ENCODE measurements at places on chromosomes 1 and 21.

DNA sequence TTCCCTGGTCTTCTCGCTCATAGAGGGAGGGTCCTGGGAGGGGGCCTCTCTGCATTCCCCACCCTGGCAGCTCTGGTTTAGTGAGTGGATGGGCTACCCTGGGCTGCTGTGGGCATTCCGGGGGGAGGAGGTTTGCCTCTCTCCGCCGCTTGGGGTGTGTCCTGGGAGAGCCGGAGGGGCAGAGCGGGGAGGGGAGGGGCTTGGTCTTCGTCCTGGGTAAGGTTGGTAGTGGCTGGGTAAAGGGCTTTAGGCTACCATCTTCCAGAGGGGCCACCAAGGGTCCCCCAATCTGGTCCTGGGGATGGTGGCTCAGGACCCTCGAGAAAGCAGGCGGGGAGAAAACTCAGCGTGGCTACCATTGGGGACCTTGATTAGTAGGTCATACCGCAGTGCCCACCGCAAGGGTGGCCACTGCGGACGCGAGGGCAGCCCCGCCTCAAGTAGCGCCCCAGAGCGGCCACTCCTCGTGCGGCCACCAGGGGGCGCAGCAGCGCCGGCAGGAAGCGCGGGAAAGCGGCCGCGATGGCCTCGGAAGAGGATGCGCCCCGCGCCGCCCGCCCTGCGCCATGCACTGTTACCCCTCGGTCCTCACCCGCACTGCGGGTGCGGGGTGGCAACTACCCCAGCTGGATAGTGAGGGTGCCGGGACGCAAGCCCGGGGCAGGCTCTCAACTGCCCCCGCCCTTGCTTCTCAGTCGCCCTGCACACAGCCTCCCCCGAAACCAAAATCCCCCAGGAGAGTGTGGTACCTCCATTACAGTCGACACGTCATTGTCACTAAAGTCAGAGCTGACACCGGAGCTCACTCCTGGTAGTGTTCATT lies 44.1 kb upstream of the SLC25A33 start:
- DNase-seq: peak; percentile 60

- no peak for DNase-seq
These were observed 82.2 kb downstream of the FMN2 start for GRCh38 chr1:240173836-240174235.

GRCh38 chr1:81606656-81607055 lies 194.1 kb upstream of the ADGRL2 start:
- DNase-seq: no peak

- no peak for DNase-seq
These were observed 9.3 kb upstream of the MARCKSL1 start for GRCh38 chr1:32345289-32345827.

DNA sequence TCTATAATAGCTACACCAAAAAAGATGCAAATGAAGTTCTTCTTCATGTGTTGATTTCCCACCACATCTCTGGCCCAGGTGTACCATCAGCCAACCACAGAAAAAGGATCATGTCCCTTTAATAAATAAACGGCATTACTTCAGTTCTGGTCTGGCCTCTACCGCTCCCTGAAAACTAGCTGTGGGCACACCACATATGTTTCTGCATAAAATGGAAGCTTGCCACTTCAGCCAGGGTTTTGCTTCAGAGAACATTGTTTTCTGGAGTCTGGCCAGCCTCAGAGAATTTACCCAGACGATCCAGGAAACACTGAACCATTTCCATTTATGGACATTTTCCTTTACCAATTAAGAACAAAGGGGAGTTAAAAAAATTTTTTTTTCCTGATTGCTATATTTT lies 5.8 kb upstream of the LAMC2 start:
- DNase-seq: no peak

- no peak for DNase-seq
These were observed 6.1 kb downstream of the GPR137B start for GRCh38 chr1:236148470-236148845.

DNA sequence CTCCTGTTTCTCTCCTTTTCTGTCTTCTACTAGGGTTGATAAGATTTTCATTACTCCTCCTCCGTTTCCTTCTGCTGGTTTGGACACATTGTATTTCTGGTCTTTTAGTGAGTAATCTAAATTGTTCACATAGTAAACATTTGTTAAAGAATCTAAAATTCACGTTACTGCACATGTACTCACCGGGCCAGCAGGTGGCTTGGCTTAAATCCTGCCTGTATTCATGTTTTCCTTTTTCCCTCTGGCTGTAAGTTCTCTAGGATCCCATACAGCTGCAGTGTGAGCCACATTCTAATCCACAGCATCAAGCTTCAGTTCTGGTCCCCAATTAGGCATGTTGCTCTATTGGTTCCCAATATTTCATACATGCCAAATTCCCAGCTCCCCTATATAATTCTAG lies 958.3 kb downstream of the ADGRL2 start:
- no peak for DNase-seq

GRCh38 chr1:226983247-226983991 lies 43.3 kb downstream of the COQ8A start:
- no peak for DNase-seq

GRCh38 chr1:162213281-162213912 lies 143.9 kb downstream of the NOS1AP start:
- no peak for DNase-seq

GRCh38 chr1:61370177-61370912 lies 288.0 kb downstream of the NFIA start:
- DNase-seq: no peak

DNA sequence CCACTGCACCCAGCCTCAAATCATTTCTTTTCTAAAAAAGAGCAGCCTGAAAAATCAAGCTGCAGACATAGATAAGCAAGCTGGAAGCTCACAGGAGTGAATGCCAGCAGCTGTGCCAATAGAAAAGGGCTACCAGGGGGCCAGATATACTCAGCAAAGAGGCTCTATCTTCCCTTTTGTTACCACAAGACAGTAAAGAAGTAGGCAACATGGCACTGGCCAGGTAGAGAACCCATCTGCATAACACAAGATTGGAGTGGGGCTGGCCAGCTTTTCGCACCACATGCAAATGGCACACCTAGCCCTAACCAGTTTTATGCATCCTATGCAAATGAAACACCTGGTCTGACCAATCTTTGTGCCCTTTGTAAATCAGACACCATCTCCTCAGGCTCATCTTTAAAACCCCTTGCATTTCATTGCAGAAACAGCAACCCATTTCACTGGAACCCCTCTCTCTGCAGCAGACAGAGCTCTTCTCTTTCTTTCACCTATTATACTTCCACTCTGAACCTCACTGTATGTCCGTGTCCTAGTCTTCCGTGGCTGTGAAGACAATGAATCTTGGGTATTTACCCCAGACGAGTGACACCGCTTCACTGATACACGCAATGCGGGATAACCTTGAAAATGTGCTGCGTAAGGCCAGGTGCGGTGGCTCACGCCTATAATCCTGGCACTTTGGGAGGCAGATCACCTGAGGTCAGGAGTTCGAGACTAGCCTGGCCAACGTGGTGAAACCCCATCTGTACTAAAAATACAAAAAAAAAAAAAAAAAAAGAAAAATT lies 15.1 kb downstream of the CASP9 start:
- DNase-seq: no peak

DNA sequence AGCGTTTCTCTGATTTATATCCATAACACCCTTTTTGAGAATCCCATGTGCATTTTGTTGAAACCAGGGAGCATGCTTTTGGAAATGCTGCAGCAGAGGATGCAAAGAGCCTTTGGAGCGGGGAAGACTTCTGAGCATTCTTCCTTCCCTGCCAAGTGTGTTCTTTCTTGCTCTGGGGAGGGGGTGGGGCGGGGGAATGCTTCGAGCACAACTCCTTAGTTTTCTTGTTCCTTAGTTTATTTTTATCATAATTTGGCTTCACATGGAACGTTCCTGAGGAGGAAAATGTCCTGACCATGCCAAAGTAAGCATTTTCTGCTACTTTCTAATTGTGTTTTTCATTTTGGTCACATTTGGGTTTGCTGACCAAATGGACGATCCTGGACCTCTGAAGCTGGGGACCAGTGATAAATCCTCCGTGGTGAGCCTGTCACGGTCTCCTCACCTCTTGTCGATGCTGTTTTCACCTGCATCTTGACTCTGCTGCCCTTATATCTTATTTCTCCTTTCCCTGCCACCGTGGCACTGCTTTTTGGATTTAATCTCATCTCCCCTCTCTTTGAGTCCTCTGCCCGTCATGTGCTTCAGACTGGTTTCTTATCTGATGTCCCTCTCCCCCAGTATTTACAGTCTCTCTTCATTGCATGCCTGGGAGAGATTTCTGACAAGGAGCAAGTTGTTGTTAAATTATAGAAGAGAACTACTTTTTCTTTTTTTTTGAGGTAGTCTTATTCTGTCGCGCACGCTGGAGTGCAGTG lies 2.4 kb downstream of the CTPS1 start:
- DNase-seq: no peak

DNA sequence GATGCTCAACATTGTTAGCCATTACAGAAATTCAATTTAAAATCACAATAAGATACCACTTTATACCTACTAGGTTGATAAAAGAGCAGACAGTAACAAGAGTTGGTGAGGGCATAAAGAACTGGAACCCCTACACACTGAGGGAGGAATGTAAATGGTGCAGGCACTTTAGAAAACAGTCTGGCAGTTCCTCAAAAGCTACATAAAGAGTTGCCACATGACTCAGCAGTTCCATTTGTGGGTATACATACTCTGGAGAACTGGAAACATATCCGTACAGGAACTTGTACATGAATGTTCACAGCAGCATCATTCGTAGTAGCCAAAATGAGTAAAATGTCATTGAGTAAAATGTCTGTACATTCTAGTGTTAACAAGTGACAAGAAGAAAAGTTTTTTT lies 17.0 kb downstream of the NSL1 start:
- DNase-seq: no peak

- no peak for DNase-seq
These were observed 60.4 kb upstream of the PSEN2 start for GRCh38 chr1:226809785-226810571.

DNA sequence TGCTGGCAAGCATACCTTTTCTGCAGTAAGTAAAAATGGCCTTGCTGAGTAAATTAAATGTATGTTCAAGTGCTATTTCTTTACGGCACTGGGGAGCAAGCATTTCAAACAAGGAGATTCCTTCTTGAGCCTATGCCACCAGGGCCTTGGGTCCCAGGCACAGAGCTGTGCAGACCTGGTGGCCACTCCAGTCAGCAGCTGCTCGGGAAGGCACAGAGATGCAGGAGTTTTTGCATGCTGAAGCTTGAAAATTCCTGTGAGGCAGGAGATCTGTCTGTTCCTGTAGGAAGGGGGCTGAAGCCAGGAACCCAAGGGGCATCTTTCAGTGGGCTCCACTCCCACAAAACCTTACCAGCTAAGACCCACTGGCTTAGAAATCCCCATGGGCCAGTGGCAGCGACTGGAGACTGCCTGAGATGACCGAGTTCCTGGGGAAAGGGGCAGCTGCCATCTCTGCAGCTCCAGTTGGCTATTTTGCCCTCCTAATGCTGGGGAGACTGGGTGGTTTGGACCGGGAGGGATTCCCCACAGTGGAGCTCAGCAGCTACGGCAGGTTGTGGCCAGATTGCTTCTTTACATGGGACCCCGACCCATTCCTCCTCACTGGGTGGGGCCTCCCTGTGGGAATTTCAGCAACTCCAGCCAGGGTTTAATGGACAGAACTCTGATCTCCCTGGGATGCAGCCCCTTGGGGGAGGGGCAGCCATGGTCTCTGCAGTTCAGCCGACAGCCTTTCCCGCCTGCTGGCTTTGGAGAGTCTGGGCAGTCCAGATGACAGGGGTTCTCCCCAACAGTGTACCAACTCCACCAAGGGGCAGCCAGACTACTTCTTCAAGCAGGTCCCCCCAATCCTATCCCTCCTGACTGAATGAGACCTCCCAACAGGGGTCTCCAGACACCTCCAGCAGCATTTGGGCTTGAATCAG lies 8.4 kb upstream of the PGBD2 start:
- no peak for DNase-seq

- DNase-seq: no peak
These were observed 48.3 kb downstream of the DDR2 start for GRCh38 chr1:162680419-162681121.

- no peak for DNase-seq
These were observed 225.9 kb downstream of the KAZN start for GRCh38 chr1:14824314-14824915.

- DNase-seq: no peak
These were observed 241.0 kb downstream of the GPATCH2 start for GRCh38 chr1:217389895-217390294.

DNA sequence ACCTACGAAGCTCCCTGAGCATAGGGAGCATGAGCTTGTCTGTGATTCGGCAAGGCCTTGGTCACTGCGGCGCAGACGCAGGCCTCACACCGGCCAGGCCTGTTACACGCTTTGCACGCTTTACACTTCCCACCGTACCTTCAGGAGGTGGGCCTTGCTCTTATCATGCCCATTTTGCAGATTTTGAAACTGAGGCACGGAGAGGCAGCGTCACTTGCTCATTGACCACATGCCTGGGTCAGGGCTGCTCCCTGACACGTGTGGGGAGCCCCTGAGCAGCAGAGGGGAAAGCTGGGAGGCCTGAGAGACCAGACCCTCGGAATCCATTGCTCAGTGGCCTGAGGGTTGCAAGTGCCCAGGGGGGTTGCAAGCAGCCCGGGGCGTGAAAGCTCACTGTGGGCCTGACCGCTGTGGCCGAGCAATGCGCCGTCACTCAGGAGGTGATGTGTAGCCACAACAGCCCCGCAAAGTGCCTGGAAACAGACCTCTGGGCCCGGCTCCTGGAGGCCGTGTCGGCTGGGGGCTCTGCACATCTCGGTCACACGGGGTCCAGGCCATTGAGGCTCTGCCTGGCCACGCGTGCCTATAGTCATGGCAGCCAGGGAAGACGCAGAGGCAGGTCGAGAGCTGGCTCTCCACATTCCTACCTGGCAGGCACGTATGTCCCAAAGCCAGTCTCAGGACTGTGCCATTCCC lies 6.9 kb downstream of the ARHGEF16 start:
- no peak for DNase-seq

- DNase-seq: no peak
These were observed 15.6 kb downstream of the TPM3 start for GRCh38 chr1:154176337-154176736.

- DNase-seq: peak; percentile 51
These were observed 23.9 kb downstream of the GPR161 start for GRCh38 chr1:168112673-168113305.

GRCh38 chr1:8987881-8988617 lies 38.2 kb downstream of the SLC2A7 start:
- DNase-seq: peak; percentile 72

DNA sequence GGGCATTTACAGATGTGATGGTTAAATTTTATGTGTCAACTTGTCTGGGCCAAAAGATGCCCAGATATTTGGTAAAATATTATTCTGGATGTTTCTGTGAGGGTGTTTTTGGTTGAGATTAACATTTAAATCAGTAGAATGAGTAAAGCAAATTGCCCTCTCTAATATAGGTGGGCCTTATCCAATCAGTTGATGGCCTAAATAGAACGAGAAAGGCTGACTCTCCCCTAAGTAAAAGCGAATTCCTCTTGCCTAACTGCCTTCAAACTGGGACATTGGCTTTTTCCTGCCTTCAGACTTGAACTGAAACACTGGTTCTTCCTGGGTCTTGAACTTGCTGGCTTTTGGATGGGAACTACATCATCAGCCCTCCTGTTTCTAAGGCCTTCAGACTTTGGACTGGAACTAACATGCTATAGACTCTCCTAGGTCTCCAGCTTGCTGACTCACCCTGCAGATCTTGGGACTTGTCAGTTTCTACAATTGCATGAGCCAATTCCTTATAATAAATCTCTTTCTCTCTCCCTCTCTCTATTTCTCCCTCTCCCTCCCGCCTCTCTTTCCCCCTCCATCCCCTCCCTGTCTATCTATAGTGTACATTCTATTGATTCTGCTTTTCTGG lies 10.2 kb upstream of the NAV1 start:
- no peak for DNase-seq
